Daoy (cell line): ENCODE measurements at places on chromosomes 4 and X. TPM values are rescaled to one million over a fixed set of nuclear protein-coding genes. Genes with fewer than 3 reads are reported as not detected.

The KDR gene
- 0.48 and 1.1 TPM in 2 replicates for total RNA-seq

The SPANXN3 gene
- total RNA-seq = not detected in 2 replicates

The AKAP4 gene
- total RNA-seq = not detected in 2 replicates

The RBMXL3 gene
- not detected in 2 replicates for total RNA-seq

The RAB40A gene
- total RNA-seq = 0.11 TPM in 1 of 2 replicates, not detected in the other

The CENPI gene
- total RNA-seq = 33.7 and 43.6 TPM in 2 replicates

The DRD5 gene
- total RNA-seq = not detected in 2 replicates

The GABRG1 gene
- total RNA-seq = not detected in 2 replicates

The SASH3 gene
- not detected in 2 replicates for total RNA-seq

The PNMA5 gene
- not detected in 2 replicates for total RNA-seq

The TMEM128 gene
- total RNA-seq = 19.3 and 19.4 TPM in 2 replicates
